Hematopoietic multipotent progenitor cell treated with erythropoietin and hydrocortisone succinate and interleukin-3 and kit ligand, for 6 days (in vitro differentiated cells): ENCODE measurements at places on chromosomes 16 and 17.

GRCh38 chr16:23729503-23730424 is 16.7 kb upstream of the ERN2 start:
- DNase-seq: peak; percentile 42

DNA sequence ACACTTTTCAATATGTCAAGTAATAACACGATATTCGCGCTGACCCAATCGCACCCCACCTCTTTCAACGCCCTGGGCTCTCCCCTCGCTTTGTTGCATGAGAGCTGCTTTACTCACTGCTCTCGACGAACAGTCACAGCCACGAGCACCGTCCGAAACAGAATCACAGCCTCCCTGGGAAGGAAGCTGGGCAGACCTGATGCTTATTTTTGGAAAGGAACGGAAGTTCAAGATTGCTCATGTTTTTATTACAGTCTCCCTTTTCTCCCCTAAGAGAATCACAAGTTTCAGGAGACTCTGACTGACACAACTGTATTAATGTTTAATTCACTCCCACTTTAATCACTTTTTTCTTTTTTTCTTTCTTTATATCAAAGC is 67.8 kb downstream of the ANKRD11 start:
- no peak for DNase-seq

GRCh38 chr16:82192665-82193064 is 22.6 kb upstream of the MPHOSPH6 start:
- DNase-seq: peak; percentile 54

GRCh38 chr17:78796517-78796900 is 14.4 kb upstream of the CYTH1 start:
- no peak for DNase-seq

DNA sequence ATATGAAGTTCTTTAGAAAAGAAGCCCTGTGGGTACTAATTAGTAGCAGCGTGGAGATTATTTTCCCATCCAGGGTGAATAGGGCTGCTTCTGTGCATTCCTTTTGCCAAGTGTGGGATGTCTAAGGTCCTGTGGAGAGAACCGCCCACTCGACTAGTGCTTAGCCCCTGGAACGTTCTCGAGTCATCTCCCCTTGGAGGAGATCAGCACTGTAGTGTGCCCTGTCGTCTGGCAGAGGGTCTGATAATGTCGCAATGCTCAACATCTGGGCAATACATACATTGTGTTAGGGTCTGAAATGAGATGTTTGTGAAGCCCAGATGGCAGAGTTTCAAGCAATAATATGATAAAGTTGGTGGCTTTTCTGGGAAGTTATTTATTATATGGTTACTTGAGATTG is 64.8 kb downstream of the SPECC1 start:
- DNase-seq: peak; percentile 61

GRCh38 chr16:85606904-85607303 is 6.2 kb upstream of the GSE1 start:
- DNase-seq: no peak

DNA sequence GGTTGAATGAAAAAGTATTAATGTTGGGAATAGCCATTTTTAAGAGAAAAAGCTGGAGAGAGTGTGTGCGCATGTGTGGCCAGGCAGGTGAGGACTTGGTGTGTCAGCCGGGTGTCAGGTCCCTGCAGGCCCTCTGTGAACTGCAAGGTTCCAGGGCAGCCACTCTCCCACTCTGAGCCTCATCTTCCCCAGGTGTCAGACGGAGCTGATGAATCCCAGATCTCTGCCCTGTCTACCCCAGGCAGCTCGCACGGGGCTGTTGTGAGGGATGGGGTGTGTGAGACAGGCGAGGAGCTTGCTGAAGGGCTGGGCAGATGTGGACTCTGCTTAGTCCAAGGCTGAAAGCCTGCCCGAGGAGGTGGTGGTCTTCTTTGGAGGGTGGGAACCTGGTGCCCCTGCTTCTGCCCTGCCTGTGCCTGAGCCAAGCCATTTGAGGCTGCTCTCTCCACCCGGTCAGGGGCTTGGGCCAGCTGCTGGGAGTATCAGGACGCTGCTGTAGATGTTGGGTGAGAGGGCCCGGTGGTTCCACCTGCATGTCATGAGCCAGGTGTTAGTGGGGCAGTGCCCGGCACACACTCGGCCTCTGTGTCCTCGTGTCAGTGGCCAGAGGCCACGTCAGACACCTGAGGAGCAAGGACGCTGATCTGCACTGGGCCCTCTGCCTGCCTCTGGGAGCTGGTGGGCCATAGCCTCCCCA is 122.4 kb downstream of the RAB11FIP4 start:
- no peak for DNase-seq

- no peak for DNase-seq
Observed at GRCh38 chr17:39143552-39144093, 7.8 kb downstream of the PLXDC1 start.

DNA sequence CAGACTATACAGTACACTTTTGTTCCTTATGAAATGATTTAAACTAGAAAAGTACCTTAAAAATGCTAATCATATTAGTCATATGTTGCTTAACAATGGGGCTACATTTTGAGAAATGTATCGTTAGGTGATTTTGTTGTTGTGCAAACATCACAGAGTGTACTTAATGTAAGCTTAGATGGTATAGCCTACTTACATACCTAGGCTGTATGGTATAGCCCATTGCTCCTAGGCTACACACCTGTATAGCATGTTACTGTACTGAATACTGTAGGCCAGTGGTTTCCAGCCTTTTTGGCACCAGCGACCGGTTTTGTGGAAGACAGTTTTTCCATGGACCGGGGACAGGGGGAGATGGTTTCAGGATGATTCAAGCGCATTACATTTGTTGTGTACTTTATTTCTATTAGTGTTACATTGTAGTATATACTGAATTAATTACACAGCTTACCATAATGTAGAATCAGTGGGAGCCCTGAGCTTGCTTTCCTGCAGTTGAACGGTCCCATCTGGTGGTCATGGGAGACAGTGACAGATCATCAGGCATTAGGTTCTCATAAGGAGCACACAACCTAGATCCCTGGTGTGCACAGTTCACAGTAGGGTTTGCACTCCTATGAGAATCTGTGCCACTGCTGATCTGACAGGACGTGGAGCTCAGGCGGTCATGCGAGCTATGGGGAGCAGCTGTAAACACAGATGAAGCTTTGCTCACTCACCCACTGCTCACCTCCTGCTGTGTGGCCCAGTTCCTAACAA is 35.0 kb upstream of the MRC2 start:
- no peak for DNase-seq

GRCh38 chr17:69300222-69300621 is 26.7 kb downstream of the ABCA5 start:
- DNase-seq: no peak
